ENCODE measurements at places on chromosomes 6 and 20.

- DNase-seq: no peak
These were observed 131.7 kb downstream of the BCAS1 start for GRCh38 chr20:53938739-53939138.

- DNase-seq: no peak
These were observed 184.1 kb downstream of the MTFR2 start for GRCh38 chr6:136066005-136066404.

DNA sequence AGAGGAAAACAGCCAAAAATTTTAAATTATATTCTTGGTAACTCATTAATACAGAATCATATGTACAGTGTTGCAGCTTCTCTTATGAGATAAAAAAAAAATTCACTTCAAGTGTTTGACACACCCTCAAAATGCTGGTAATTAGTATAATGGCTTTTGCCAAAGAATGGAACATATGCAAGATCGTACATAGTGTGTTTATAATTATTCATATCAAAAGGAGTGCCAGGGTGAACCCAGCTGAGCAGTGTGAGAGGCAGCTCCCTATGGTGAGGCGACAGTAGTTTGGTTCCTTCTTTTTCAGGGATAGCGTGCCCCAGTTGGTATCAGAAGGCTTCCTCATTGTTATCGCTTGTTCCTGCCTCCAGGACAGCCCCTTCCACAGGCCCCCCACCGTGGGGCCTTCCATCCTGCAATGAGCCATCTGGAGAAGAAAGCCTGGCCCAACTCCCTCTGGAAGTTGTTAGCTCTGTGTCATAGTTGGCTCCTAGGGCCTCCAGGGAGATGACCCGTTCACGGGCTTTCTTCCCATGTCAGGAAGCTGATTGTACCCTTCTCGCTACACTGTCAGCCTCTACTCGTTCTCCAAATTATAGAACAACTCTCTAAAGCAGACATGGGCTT, 150.7 kb downstream of the FRK start:
- DNase-seq: no peak

GRCh38 chr6:3825851-3826581, 23.2 kb upstream of the FAM50B start:
- DNase-seq: peak; percentile 98

DNA sequence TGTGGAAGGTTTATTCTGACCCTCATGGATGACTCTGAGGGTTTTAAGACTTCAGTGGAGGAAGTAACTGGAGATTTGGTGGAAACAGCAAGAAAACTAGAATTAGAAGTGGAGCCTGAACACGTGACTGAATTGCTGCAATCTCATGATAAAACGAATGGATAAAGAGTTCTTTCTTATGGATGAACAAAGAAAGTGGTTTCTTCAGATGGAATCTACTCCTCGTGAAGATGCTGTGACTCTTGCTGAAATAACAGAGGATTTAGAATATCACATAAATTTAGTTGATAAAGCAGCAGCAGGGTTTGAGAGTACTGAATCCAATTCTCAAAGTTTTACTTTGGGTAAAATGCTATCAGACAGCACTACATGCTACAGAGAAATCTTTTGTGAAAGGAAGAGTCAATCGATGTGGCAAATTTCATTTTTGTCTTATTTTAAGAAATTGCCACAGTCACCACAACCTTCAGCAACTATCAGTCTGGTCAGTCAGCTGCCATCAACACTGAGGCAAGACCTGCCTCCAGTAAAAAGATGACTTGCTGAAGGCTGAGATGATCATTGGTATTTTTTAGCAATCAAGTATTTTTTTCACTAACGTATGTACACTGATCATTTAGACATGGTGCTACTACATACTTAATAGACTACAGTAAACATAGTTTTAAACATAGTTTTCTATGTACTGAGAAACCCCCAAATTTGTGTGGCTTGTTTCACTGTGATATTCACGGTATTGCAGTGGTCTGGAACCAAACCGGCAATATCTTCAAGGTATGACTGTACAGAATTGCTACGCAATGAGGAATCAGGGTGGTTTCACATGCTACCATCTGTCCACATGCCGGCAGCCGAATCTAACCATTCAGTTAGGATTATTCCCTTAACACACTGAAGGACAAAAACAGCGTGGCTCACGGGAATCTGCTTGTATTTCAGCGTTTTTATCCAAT, 149.0 kb downstream of the MYB start:
- no peak for DNase-seq

- DNase-seq: no peak
These were observed 215.5 kb downstream of the GMDS start for GRCh38 chr6:2029952-2030351.

GRCh38 chr20:41748051-41748450, 129.9 kb upstream of the CHD6 start:
- no peak for DNase-seq

DNA sequence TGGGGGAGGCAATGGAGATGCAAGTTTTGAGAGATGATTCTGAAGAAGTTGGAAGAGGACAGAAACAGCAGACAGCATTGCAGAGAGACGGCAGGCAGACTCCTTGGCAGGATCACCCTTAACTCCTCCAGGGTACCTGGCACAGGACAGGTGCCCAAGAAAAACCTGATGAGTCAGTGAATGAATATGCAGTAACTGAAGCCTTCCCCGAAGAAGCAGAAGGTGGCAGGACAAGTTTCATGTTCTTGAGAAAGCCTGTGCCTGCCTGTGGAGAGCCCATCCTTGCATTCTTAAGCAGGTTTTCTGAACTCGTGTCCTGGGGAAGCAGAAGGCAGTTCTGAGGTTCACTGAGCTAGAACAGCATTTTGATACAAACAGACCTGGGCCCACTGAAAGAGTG, 79.6 kb upstream of the SASH1 start:
- DNase-seq: peak; percentile 40

GRCh38 chr6:95249175-95249574, 328.2 kb upstream of the MANEA start:
- DNase-seq: no peak

- DNase-seq: no peak
These were observed 24.2 kb downstream of the GLYATL3 start for GRCh38 chr6:49523901-49524300.

- DNase-seq: peak; percentile 34
These were observed 62.5 kb upstream of the LOC128125822 start for GRCh38 chr6:63509652-63510352.

- no peak for DNase-seq
These were observed 9.0 kb downstream of the METTL24 start for GRCh38 chr6:110348961-110349690.

DNA sequence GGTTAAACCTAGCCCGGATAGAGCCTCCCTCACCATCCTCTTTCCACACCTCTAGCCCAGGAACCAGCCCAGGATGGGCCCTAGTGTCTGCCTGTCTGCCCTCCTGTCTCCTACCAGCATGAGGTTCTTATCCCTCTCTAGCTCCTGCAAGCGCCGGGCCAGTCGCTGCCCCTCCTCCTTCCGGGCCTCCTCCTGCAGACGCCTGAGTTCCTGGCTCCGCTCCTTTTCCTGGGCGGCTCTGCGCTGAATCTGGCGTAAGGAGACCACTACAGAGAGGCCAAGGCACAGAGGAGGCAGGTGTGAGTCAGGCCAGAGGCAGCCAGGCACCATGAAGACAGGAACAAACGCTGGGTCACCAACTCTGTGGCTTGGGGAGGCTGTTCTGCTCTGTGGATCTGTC, 4.3 kb upstream of the PSORS1C2 start:
- DNase-seq: peak; percentile 64
